AG04449 (cell line): ENCODE measurements at places on chromosomes 4 and X.

DNA sequence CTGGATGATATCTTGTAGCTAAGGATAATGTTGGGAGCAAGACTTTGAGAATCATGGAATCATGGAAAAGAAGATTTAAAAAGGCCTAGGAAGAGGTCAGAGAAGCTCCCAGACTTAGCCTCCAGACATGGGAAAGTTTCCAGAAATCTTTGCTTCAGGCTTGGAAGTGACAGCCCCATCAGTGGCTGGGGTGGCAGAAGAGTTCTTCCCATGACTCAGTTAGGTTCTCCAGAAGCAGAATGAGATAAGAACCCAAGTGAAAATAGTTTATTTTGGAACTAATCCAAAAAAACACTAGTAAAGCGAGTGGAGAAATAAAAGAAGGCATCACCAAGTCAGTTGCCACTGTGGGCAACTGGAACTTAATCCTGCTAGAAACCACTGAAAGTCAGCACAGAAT, 506.9 kb downstream of the MID1IP1 start:
- no peak for DNase-seq

DNA sequence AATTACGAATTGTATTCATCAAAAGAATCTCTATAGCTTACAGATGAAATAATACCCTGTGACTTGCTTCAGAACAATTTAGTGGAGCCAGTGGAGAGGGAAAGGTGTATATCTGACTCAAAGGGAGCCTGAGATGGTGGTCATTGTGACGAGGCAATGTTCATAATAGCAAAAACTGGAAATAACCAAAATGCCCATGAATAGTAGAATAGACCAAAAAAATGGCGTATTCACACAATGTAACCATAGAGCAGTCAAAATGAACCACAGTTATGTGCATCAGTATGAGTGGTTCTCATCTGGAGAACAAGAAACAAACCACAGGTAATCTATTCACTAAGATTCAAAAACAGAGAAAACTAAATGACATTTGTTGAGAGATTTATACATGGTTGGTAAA, 125.3 kb upstream of the CLNK start:
- no peak for DNase-seq

- DNase-seq: no peak
Measured at GRCh38 chr4:119736559-119736958, 108.0 kb upstream of the PDE5A start.

DNA sequence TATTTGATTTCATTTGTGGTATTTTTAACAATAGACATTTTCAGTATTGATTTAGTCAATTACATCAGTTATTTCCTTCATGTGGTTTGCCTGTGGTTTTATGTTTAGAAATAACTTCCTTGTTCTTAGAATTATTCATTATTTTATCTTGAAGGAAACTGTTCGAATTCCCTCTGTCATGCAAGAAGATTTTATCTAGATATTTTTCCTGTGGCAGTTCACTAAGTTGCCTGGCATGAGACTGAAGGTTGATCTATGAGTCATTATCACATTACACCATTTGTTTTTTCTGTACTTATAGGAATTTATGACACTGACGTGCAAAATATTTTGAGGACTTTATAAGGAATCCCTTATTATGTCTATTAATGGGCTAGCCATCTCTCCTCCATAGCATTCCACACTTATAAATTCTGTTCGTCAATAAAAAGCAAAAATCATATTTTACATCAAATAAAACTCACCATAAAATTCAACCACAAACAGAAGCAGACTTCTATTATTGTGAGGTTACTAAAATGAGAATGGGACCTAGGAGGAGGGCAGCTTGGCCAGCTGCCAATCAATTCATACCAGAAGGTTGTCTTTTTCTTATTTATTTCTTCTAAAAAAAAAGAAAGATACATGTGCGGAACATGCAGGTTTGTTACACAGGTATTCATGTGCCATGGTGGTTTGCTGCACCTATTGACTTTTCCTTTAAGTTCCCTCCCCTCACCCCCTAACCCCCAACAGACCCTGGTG, 179.0 kb downstream of the KCNIP4 start:
- no peak for DNase-seq

- DNase-seq: no peak
Measured at GRCh38 chr4:159950707-159951106, 847.8 kb downstream of the RAPGEF2 start.

DNA sequence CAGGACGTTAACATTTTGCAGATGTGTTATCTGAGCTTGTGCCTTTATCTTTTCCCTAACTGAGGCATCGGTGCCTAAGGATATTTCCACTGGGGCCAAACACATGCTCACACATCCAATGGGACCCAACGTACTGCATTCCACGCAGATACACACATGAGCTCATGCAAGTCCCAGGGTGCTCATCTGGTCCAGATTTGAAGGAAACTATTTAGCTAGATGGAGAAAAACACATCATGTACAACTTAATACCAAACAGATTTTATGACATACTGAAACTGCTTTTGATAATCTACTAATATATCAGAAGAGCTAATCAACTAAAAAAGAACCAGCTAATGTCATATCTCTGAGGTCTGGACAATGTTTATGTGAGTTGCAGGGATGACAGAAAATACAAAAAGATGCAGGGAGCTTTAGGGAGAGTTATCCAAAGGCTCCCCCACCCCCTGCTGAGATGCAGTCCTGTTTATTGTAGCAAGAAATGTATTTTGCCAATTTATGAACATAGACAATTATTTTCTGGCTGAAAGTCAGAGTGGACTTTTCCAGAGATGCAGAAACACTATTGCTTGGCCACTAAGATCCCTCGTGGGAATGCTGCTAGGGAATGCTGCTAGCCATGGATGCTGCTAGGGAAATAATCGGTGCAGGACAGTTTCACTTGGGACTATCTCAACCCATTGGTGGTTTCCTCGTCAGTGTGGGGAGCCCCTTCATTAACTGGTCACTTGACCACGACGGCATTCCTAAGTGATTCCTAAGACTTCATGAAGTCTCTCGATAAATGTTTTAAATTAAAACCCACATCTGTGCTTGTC, 172.8 kb downstream of the SMIM20 start:
- DNase-seq: no peak

DNA sequence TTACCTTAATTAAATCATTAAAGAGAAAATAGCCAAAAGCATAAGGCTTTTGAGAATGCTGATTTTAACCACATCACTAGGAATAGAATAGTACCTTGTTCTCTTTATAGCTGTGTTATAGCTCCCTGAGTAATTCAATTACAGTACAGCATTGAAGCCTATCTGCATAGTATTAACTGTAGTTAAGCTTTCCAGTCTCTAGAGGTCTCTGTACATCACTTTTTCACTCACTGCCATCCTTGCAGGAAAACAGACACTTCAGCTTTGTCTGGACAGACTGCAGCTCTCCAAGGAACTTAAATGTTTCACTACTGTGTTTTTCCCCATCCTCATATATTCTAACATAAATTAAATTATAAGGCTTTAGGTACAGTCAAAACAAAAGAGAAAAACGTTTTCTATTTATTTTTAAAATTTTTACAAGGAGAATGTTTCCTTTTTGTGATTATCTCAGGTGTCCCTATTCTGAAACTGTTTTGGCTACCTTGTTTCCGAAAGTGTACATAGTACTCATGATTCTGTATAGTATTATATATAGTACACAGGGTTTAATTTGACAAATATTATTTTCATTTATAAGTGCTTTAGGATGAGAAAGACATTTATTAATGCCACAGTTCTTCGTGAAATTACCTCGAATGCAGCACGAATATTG, 407.9 kb downstream of the PCDH18 start:
- peak; percentile 59 for DNase-seq

- no peak for DNase-seq
Measured at GRCh38 chr4:156749426-156750403, 221.9 kb downstream of the PDGFC start.

GRCh38 chr4:154740462-154740861, 3.3 kb upstream of the LRAT start:
- no peak for DNase-seq
